ENCODE measurements at places on chromosomes 16 and 17.

DNA sequence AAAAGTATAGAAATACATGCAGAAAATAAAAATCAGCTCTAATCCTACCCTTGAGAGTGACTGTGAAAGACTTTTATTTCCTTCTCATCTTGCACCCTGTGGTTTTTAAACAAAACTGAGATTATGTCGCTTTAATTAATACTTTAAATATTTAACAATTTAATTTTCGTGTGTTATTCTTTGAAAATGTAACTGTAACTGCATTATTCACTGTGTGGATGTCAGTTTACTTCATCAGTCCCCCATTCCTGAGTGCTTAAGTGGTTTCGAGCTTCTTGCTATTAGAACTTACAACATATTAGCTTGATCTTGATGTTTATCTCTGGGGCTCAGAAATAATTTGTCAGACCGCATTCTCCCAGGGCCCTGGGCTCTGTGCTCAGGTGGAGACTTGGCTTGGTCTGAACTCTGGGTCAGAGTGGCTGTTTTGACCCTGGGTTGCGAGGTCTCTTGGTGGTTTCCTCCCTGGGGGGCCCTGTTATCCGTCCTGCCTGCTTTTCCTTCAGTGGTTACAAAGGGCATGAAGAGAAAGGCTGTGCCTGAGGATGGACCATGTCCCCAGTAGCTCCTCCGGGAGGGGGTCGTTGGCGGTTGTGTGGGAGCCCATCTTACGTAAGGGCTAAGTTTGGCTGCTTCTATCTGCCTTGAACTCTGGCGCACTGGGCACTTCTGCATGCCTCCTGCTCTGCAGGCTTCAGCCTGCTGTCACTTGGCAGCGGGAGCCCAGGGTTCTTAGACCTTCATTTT is 25.7 kb downstream of the AKAP1 start:
- DNase-seq, result no peak

- DNase-seq, result no peak
Observed at GRCh38 chr17:38733982-38734973, 4.1 kb downstream of the CISD3 start.

- DNase-seq, result no peak
Observed at GRCh38 chr16:68459457-68459856, 11.1 kb upstream of the SMPD3 start.

DNA sequence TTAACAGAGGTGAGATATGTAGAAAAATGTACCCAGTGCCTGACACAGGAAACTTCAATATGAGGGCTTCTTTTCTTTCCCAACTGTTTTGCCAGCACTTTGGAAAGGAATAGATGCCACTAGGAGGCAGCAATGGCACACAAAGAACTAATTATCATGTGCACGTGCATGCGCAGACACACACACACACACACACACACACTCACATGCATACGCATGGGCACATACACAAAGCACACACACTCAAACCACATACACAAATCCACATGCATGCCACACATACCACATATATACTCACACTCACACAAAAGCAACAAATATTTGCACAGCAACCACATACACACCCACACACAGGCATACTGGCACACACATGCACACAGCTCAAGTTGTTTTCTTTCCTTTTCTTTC is 8.8 kb upstream of the CEP112 start:
- peak; percentile 72 for DNase-seq

DNA sequence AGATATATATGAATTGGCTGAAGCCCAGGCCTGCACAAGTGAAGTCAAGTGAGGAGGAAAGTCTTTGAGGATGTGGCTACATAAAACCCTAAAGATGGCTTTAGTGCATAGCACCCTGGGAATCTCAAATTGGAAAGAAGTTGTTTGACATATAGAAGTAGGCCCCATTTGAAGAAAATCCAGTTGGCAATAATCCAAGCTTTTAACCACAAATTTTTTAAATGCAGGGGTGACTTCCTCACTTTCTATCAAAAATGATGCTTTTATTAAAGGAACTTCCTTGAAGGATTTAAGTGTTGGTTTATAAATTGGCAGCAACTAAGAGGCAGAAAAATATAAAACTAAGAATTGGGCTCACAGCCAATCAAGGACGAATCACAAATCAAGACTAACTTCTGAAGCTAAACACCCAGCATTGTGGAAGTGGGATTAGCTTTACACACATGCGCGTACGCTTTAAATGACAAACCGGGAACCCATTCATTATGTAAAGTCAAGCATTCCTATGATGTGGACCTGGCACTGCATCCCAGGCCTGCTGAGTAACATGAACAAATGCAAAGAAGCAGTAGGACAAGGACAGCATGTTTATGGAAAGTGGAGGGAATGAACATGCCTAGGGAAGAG is 63.3 kb downstream of the NOG start:
- no peak for DNase-seq

DNA sequence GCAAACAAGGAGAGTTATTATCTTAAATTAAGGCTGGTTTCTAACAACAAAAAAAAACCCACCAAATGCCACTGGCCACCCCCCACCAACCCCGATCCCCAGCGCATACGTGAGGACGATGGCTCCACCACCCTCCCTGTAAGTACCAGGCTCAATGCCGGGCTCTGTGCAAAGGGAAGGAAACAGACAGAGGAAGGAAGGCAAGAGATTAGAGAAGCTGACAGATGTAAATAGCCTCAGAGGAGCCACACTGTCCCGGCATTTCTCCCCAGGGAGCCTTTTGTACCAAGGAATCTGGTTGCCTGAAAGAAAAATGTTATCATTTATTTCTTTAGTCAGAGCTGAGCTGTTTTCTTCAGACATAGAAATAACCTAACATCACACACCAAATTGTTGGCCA is 13.1 kb downstream of the SOST start:
- DNase-seq, result peak; percentile 16

GRCh38 chr16:78446486-78446885 is 347.0 kb downstream of the WWOX start:
- no peak for DNase-seq
